Activated CD4-positive, alpha-beta T cell treated with anti-CD3 and anti-CD28 coated beads, Interleukin-2, amount 50 U/mL, for 1 hour (primary cell): ENCODE measurements at places on chromosomes 16 and 17.
A peak's percentile ranks its signal among the peaks of the same experiment; 100 is the strongest.

GRCh38 chr16:1654505-1655268 is 23.4 kb upstream of the JPT2 start:
- no peak for DNase-seq

DNA sequence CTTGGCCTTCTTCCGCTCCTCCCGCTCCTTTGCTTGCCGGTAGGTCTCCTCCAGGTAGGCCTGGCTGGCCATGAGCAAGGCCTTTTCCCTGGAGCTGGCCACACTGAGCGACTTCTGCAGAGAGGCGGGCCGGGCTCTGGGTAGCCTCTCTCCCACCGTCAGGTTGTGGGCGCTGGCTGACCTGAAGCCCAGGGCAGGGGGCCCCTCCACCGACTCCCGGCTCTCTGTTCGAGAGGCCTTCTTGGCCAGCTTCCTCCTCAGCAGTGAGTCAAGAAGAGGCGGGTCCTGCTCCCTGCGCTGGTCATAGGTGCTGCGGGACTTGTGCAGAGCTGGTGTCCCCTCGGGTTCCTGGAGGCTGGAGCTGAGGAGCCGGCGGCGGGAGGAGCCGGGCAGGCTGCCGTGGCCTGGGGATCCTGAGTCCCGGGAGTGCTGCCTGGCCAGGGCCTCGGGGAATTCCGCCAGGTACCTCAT is 12.8 kb downstream of the GPR179 start:
- DNase-seq: no peak

DNA sequence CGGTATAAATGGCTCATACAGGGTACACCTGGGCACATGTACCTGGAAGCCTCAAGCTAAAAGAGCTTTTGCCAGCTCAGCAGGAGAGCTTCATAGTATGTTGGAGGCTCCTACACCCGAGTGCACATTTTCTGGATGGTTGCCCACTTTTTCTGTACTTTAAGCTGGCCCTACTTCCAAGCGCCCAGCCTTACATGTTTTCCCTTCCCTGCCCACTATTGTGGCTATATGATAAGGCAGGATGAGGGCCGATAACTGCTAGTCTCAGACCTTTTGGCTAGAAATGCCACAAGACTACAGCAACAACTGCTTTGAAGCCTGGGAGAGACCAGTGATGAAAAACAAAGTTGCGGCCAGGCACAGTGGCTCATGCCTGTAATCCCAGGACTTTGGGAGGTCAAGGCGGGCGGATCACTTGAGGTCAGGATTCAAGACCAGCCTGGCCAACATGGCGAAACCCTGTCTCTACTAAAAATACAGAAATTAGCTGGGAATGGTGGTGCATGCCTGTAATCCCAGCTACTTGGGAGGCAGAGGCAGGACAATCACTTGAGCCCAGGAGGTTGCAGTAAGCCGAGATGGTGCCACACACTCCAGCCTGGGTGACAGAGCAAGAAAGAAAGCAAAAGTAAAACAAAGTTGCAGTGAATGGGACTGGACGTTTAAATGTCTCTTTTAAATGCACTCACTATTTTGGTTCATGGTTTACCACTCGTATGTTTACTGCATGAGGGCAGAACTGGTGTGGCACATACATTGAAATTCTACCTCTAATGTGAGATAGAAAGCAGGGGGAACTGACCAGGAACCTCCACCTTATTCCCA is 14.2 kb upstream of the MARCHF10 start:
- DNase-seq: no peak

- no peak for DNase-seq
These were observed 222.3 kb downstream of the KATNIP start for GRCh38 chr16:27772093-27772825.

DNA sequence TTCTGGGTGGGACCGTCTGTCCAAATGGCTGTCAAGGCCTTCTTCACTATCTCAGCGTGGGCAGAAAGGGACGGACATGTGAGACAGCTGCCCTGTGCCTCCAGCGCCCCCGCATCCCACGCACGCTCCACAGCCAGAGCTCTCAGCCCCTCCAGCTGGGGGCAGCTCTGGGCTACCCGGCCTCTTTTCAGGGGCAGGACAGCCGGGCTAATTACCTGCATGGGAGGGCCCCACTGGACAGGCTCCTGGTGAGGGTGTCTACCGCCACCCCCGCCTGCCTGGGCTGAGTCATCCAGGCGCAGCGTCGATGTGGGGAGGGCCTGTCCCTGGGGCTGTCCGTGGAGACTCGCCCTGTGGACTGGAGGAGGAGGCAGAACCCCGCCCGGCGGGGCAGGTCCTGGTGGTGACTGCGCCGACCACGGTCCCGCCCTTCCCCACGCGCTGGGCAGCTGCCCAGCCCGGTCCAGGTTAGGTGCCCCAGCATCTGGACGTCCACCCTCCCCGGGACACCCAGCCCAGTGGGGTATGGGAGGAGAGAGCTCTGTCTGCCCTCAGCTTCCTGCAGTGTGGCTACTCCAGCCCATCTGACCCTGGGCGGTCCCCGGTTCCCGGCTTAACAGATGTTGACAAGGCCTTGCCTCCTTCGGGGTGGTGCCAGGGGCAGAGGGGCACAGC is 5.9 kb upstream of the METRNL start:
- DNase-seq: no peak

- DNase-seq: no peak
These were observed 30.6 kb upstream of the MMD start for GRCh38 chr17:55452139-55452790.

GRCh38 chr16:70793851-70794502 is 7.0 kb downstream of the VAC14 start:
- no peak for DNase-seq

GRCh38 chr17:57910462-57911420 is 44.5 kb downstream of the CUEDC1 start:
- DNase-seq: no peak

GRCh38 chr17:79075446-79075750 is 774 bp downstream of the ENGASE start:
- no peak for DNase-seq

- no peak for DNase-seq
These were observed 34.9 kb downstream of the WSCD1 start for GRCh38 chr17:6104956-6105648.

- no peak for DNase-seq
These were observed 38.3 kb upstream of the AKAP1 start for GRCh38 chr17:57046749-57047148.

GRCh38 chr17:49497148-49498028 is 2.3 kb downstream of the NGFR start:
- peak; percentile 16 for DNase-seq
